ENCODE measurements at places on chromosomes 12 and 14.

DNA sequence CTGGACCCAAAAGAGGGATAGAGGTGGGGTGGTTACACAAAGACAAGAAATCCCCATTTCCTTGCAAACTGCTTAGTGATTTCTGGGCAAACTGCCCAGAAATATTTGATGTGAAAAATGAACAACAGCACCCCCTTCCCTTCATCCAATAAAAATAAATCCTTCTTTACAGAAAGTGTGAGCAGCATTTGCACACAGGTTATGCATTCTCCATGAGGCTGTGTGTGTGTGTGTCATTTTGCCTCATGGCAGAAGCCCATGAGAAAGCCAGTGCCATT is 17.2 kb upstream of the NRXN3 start:
- no peak for DNase-seq

DNA sequence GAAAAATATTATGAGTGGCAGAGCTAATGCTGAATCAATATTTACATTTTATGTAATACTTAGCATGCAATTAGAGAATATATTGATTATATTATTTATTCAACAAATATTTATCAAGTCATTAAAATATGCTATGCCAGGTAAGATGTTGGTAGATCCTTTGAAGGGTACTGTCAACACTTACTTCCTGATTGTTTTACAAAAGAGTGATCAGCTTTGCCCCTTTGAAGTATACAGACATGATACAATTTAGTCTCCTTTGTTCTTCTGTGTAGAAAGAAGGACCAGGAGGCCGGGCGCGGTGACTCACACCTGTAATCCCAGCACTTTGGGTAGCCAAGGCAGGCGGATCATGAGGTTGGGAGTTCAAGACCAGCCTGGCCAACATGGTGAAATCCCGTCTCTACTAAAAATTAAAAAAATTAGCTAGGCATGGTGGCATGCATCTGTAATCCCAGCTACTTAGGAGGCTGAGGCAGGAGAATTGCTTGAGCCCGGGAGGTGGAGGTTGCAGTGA is 73.9 kb upstream of the IFNG-AS1 start:
- DNase-seq = no peak

- DNase-seq = no peak
Measured at GRCh38 chr12:78086553-78087362, 256.1 kb downstream of the NAV3 start.

DNA sequence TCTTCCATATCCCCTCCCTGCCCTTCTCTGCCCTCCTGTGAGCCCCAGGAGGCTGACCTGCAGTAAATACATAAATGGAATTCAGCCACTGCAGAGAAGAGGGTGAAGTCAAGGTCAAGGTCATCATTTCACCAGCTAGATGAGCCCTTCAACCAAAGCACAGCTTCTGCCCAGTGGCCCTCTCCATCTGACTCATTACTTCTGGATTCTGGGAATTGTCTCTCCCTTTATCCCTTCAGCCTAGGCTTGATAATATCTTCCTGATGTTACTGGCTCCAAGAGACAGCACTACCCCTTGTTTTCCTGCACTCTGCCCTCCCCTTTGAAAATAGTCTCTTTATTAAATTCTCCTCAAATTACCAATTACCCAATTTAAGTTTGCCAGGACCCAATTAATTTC is 64.5 kb downstream of the TTC9 start:
- no peak for DNase-seq

DNA sequence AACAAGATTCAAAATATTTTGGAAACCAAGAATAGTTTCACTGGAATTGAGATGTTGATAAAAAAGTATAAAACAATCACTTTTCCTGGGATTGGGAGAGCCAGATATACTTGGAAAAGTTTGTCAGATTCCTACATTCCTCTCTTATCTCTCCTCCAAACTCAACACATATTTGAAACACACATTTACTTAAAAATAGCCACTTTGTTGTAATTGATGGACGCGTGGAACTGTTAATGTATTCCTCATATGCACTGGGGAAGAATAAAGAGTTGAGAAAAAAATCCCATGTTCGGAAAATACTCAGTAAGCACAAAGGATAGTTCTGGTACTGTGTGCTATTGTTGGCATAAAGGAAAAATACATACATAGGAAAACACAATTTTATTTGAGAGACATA is 195.6 kb upstream of the FLRT2 start:
- no peak for DNase-seq

- DNase-seq = peak; percentile 60
Measured at GRCh38 chr12:123075646-123076171, 75.2 kb downstream of the PITPNM2 start.

DNA sequence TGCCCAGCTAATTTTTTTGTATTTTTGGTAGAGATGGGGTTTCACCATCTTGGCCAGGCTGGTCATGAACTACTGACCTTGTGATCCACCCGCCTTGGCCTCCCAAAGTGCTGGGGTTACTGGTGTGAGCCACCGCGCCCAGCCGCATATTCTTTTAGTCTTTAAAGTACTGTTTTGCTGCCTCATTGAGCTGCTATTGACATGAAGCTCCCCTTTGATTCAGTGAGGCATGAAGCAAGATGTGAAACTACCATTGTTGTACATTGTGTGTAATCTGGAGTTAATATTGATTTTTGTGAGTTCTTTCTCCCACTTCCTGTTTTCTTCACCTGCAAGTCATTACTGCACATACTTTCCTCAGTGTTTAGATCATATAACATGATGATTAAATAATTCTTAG is 80.8 kb downstream of the MNAT1 start:
- peak; percentile 10 for DNase-seq

- no peak for DNase-seq
Measured at GRCh38 chr14:95611293-95611880, 74.8 kb upstream of the TCL1B start.

- no peak for DNase-seq
Measured at GRCh38 chr12:20440408-20440807, 72.1 kb downstream of the PDE3A start.

DNA sequence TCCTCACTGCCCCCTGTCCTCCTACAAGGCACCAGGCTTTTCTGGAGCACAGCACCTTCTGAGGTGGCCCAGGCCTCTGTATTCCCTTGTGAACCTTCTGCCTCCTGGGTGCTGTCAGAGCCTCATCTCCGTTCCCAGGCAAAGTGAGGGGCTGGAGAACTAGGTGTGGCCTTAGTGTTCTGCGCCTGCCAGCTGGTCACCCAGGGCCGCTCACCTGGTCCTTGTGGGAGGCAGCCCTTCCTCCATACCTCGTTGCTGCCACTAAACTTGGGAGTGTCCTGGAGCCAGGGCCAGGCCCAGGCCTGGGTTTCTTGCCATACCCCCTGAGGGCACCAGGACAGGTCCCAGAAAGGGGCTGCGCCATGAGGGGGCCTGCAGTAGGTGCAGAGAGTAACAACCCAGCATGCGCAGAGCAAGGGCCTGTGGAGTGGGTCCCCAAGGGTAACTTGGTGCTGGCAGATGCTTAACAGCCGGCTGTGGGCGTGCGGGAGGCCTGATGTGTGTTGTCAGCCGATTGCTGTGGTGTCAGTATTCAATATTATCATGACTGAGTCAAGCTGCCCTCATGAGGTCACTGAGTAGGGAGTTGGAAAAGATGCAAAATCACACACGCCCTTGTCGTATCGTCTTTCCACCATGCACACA is 17.1 kb downstream of the OTUB2 start:
- DNase-seq = no peak

DNA sequence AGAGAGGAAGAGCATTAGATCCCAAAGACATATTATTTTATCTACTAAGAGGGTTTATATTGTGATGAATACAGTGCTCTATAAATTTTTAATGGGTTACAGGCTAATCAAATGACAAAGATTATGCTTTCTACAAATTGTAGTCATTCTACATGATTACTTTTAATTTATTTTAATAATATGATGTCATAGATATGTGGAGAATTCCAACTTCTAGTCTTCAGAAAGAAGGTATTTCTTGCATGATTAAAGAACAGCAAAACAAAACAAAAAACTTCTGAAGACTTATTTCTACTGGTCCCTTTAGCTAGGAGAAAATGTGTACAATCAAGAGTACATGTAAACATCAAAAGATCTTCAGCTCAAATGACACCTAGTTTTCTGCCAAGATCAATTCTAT is 71.5 kb upstream of the FOXG1 start:
- no peak for DNase-seq

GRCh38 chr14:105484069-105484996 is 2.4 kb upstream of the CRIP1 start:
- DNase-seq = no peak

DNA sequence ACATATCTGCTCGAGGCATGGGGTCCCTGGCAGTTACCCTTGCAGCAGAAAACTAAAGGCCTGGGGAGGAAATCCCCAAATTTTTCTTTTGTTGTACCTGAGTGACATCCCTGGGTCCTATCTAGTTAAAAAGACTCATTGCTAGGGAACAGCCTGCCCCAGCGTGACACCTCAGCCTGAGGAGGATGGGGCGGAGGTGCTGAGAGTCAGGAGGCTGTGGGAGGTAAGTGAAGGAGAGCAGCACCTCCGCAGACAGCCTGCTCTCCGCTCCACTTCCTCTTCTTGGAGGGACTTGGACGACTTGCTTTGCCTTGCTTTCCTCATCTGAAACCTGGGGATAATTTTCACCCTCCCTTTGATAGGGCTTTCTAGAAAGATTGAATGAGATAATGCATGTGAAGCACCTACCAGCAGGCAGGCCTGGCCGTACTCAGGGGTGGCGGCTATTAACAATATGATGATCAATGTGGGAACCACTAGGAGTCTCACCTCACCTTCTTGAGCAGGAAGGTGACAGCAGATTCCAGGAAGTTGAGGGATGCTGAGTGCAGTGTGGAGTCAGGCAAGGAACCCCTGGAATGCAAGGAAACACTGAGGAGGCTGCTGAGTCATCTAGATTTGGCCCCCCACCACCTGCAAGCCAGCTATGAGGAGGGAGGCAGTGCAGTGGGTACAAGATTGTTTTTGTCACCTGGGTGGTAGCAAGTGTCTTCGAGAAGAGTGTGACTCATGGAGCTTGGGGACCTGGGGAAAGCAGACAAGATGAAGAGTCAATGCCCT is 23.2 kb downstream of the UBE3B start:
- DNase-seq = no peak

DNA sequence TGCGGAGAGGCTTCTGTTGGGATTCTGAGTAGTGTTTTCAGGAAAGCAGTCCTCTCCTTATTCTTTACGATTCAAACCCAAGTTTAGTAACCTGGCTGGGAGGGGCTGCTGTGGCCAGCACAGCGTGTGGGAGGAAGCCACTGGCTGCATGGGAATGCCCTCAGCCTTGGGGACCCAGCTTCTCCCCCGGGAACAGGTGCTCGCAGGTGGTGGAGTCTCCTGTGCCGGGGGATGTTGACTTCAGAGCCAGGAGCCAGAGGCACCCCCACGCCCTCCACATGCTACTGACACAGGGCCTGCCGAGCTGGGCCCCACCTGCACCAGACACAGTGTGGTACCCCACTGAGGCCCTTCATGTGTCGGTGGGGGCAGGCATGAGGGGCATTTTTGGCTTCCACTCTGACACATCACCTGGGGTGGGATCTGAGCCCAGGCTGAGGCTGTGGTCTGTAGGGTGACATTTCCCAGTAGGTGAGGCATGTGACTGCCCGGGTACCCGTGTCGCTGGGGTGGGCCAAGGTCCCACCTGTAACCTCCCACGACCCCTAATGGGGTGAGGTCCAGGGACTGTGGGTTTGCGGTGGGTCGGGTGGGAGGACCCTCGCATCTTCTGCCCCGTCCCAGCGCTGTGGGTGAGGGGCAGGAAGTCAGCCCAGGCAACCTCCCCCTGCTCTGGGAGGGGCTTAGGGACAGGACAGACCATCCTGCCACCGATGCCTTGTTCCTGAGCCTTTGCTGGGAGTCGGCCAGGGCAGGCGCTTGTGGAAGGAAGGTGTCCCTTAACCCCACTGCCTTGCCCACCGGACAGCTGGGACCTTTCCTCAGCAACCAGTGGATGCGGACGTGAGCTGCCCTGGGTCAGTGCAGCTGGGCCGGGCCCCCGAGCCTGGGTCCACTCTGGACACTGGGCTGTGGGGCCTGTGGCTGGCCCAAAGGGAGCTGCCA is 26.5 kb downstream of the MTA1 start:
- no peak for DNase-seq

DNA sequence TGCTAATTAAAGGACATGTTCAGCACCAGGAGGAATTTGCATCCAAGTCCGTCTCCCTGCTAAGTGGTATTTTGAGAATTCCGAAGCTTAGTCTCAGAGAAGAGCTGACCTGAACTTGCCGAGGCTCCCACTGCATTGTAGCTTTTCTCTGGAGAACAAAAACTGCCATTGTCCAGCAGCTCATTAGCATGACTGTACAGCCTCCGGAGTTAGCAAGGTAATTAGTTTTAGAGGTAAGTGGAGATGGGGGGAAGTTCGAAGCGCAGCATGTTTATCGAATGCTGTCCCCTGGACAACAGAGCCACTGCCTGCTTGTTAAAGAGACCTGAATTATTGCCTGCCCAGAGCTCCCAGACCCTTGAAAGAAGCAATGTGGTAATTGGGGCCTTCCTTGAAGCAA is 160.3 kb upstream of the PELI2 start:
- DNase-seq = no peak

DNA sequence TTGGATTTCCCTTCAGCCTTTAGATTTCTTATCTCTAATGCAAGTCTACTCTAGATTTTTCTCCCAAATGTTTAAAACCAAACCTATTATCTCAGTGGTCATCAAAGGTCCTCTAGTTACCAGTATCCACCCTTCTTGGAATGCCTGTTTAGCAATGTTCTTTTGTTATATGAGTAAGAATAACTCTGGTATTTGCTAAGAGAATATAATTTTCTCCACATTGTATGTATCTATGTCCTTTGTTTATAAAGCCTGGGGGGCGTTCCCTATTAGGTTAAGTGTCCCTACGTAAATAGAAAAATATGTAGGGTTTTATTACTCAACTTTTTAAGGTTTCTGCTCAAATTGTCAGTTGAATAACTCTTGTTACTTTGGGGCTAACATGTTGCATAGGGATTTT is 27.3 kb downstream of the PPM1A start:
- DNase-seq = no peak

DNA sequence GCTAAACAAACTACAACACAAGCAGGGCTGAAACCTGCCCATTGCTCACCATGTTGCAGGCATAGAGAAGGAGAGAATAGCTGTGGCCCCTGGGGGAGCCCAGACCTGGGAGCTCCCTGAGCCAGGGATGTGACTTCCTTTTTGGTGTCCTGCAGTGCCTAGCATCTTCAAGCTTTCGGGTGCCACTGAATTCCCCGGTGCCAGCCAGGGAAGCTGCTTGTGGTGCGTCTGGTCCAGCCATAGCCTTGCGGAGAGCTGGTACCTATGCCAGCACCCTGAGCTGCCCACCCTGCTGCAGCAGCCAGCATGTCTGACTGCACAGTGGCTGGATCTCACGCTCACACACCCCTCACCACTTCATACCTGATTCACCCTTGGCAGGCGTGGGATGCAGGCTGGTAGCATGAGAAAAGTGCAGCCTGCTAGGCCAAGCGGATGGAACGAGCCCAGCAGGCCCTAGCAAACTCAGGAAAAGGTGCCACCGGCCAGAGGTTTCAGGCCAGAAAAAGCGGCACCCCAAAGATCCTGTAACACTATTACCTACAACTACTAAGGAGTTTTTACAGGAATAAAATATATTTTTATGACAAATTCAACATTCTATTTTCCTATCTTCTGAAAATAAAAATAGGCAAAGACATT is 183.7 kb downstream of the CPNE8 start:
- no peak for DNase-seq
